ENCODE measurements at places on chromosomes 11 and 22. TPM values are rescaled to one million over a fixed set of nuclear protein-coding genes. Genes with fewer than 3 reads are reported as not detected.

The MS4A7 gene
- not detected for total RNA-seq

DNA sequence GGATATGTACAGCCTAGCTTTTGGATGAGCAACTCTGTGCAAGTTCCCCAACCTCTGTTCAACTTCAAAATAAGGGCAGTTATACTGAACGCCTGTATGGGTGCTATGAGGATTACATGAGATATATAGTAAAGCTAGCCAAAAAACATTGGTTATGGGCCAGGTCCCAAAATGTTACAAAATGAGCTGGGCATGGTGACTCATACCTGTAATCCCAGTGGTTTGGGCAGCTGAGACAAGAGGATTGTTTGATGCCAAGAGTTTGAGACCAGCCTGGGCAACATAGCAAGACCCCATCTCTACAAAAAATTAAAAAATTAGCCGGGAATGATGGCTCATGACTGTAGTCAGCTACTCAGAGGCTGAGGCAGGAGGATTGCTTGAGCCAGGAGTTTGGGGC lies 118.4 kb downstream of the TEAD1 start:
- no peak for DNase-seq

The OPCML gene
- not detected for total RNA-seq

GRCh38 chr11:1917523-1918435 lies 1.7 kb upstream of the TNNT3 start:
- DNase-seq = no peak

DNA sequence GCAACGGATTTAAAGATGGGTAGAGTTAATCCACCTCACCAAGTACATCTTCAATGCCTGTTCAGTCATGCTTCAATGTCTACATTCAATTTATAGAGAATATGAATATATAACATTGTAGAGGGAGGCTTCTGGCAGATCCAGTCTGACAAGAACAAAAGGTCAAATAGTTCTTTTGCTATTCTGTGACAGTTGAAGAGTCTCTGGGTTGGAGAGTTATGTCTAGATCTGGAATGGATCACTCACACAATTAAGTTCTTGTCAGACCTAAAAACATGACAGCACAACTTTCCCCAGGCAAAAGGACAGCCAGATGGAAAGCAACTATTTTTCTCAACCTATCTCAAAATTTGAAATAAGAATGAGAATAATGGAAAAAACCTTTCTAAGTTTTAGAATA lies 15.3 kb upstream of the GAB2 start:
- DNase-seq = no peak

GRCh38 chr11:35313760-35314153 lies 105.6 kb downstream of the SLC1A2 start:
- no peak for DNase-seq

The PLEKHA7 gene
- total RNA-seq = 6.0 TPM

DNA sequence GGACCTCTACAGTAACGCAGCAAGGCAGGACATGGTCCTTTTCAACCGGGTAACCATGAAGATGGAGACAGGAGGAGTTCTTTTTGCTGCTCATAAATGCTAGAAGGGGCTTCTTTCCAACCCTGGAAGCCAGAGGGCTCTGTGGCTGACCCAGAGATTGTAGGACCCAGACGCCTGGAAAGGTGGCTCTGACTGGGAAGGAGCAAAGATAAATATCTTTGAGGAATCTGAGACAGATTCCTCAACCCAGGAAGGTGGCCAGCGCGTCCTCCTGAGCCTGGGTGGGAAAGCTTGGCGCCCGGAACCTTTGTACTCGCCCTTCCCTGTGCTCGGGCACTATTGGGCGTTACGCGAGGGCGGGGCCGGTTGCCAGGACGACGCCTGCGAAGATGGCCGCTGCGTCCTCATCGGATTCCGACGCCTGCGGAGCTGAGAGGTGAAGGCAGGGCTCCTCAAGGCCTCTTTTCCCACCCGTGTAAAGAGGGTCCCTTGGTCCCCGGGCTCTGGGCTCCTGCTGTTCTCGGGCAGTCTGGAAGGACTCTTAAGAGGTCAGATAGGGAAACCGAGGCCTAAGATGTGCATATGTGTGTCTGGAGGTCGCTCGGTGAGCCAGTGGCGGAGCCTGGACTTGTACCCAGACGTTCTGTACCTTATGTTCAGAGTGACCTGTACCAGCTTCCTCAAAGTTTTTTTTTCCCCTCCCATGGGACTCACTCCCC lies at the start of gene BBS1:
TSS of gene BBS1 (plus strand) at position 365 of the 719 bp plus-strand sequence. CDS start at position 390, 25 bp downstream.
- peak; percentile 83 for DNase-seq

The CASP5 gene
- not detected for total RNA-seq

The FXYD2 gene
- total RNA-seq = 6.7 TPM

The OSBP gene
- total RNA-seq = 38.1 TPM

- no peak for DNase-seq
Observed at GRCh38 chr11:76744186-76745043, 38.7 kb upstream of the TSKU start.

- no peak for DNase-seq
Observed at GRCh38 chr11:74450318-74450717, 17.0 kb downstream of the KCNE3 start.

DNA sequence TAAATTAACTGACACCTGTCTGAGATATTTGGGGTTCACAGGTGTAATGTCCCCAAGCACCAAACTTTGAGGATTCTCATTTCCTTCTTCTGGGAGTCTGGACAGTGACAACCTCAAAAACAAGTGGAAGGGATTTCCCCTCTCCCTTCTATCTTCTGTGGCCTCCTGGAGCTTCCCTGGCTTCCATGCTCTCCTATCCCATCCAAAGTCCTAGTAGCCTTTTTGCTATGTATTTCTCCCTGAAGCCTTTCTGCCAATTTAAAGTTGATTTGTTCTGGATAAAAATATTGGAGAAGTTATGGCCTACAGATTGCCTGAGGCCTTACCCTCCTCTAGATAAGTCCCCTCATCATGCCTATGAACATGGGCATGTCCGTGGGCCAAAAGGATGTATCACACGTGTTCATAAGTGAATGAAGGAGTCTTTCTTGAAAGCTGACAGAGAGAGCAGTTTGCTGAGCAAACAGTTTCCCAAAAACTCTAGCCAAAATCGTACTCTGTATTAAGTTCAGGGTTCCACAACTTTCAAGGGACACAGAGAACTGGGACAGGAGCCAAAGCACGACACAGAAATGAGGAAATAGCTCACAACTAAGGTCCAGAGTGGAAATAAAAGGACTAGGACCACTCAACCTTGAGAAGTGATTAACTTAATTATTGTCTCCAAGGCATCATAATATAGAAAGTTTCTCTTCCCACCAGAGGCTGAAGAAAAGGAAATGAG lies 6.7 kb downstream of the HEPACAM start:
- DNase-seq = no peak

- DNase-seq = no peak
Observed at GRCh38 chr22:47329727-47330650, 567.5 kb downstream of the TBC1D22A start.

GRCh38 chr11:108196901-108197300 lies 25.5 kb downstream of the NPAT start:
- DNase-seq = no peak

Measured in activated CD8-positive, alpha-beta T cell treated with anti-CD3 and anti-CD28 coated beads for 36 hours (primary cell).